ENCODE measurements at places on chromosomes 4 and X.

DNA sequence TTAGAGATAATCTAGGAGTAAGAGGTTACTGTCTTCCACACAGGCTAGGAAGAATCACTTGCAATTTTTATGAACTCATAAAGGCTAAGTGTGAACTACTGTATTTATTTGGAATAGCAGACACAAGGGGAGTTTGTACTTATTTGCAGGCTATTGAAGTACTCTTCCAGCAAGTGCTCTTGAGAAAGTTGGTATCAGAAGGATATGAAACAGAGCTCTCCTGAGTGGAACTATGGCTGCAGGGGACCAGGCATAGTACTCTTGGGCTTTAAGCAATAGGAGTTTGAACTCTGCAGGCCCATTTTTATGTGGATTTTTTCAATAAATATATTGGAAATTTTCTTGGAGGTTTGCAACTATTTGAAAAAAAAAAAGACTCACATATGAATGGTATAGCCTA, 756.3 kb upstream of the ATOH1 start:
- DNase-seq: no peak

- DNase-seq: no peak
Measured at GRCh38 chr4:51835079-51835478, 7.9 kb upstream of the DCUN1D4 start.

DNA sequence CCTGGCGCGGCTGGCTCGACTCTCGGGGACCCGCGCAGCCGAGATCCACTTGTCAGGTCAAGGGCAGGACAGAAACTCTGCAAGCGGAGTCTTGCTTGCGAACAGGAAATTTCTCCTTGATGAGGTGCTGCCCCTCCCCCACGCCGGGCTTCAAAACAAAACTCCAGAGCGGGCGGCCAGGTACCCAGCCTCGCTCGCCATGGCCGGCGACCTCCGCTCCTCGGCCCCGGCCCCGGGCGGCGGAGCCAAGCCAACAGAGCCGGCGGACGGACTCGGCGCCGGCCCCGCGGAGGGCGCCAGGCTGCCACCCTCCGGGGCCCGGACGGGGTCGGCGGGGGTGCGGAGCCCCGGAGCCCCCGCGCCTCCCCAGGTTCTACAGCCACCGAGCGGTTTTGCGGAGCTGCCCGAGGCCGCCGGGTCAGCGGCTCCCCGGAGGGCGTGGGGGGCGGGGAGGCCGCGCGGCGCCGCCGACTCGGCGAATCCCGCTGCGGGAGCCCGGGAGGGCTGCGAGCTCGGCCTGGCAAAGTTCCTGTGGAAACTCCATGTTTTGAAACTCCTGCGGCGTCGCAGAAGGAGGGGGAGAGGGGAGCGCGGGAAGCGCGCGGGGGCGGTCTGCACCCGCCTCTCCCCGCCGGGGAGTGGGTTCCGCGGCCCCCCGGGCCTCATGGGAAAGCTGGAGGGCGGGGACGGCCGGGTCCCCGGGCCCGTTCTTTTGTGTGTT, 11.7 kb upstream of the BCOR start:
- DNase-seq: peak; percentile 72

GRCh38 chrX:31459361-31459760, 387.5 kb upstream of the FTHL17 start:
- DNase-seq: peak; percentile 52

- no peak for DNase-seq
Measured at GRCh38 chr4:127441571-127441970, 191.2 kb upstream of the INTU start.

- peak; percentile 18 for DNase-seq
Measured at GRCh38 chrX:154779261-154779660, 16.6 kb downstream of the DKC1 start.

- DNase-seq: peak; percentile 47
Measured at GRCh38 chr4:109921384-109921808, 8.7 kb downstream of the EGF start.

DNA sequence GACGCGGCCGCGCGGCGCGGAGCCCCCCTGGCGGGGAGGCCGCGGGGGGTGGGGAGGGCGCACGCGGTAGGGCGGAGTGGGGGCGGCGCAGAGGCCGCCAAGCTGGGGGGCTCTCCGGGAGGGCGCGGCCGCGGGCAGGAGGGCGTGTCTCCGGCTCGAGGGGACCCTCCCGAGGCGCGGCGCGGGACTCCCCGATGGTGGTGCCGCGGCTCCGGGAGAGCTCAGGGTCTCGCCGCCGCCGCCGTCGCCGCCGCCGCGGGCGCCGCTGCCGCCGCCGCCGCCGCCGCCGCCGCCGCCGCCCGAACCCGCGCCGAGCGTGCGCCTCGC, 165 bp upstream of the PTCHD1 start:
- no peak for DNase-seq

DNA sequence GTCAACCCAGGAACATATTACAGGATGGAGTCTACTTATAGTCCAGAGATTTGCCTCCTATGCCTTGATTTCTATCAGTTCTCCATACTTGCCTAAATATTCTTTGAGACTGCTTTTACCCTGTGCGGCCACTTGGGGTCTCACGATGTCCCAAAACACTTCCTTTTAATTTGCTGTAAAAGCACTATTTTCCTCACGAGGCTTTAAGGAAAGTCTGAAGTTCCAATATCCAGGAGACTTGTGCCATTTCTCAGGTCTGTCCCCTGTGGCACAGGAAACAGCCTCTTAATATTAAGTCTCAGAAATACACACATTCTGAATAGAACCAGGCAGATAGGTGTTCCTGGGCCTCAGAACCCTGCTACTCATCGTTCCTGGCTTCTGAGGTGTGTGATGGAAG, 142.9 kb downstream of the TMEM164 start:
- DNase-seq: peak; percentile 49

GRCh38 chrX:13939741-13940597, 89.7 kb downstream of the GEMIN8 start:
- no peak for DNase-seq

Measured in cardiac fibroblast (primary cell).